ENCODE measurements at places on chromosomes 4 and X.

GRCh38 chr4:6674500-6675149, 19.1 kb upstream of the S100P start:
- no peak for DNase-seq

GRCh38 chrX:108036298-108036973, 8.4 kb upstream of the VSIG1 start:
- DNase-seq, result no peak

DNA sequence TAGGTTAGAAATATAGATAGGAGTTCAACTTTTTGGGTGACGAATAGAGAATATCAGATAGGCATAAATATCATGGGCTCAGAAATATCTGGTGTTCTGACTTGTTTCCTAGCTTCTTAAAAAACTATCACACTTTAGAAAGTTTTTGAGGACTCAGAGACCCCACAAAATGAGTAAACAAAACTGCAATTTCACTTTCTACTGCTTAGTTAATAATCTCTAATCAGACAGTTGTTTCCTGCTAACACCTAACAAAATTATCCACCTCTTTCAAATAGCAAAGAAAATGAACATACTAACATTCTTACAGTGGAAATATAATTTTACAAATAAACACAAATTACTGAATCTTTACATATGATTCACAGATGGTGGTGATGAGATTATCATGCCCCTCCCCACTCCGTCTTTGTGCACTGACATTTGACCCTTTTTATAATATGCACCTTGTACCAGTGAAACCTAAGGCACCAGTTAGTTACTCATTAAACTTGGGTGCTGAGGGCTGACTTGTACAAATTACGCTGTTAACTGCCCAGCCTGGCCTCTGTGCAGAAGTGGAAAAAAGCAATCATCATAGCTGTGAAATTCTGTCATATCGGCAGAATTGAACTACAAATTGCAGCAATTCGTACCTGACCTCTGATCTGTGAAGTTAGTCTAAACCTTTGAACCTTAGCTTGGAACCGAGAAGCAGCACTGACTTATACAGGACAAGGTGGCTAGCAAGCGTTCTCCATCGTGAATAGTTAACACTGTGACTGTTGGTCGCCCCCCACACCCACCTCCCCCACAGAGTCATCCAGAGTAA, 138.7 kb downstream of the CHRNA9 start:
- no peak for DNase-seq

- no peak for DNase-seq
These were observed 35.1 kb downstream of the NELFA start for GRCh38 chr4:1973661-1974060.

- no peak for DNase-seq
These were observed 26.6 kb downstream of the TNIP2 start for GRCh38 chr4:2729533-2729875.

- DNase-seq, result no peak
These were observed 346.5 kb upstream of the FAT1 start for GRCh38 chr4:187070158-187070557.
